ENCODE measurements at places on chromosomes 2 and 18.

- DNase-seq = no peak
These were observed 65.1 kb downstream of the SLC4A3 start for GRCh38 chr2:219692521-219692920.

- no peak for DNase-seq
These were observed 256.4 kb upstream of the NETO1 start for GRCh38 chr18:73124175-73124574.

GRCh38 chr2:121705390-121705789, 31.3 kb downstream of the NIFK start:
- DNase-seq = no peak

DNA sequence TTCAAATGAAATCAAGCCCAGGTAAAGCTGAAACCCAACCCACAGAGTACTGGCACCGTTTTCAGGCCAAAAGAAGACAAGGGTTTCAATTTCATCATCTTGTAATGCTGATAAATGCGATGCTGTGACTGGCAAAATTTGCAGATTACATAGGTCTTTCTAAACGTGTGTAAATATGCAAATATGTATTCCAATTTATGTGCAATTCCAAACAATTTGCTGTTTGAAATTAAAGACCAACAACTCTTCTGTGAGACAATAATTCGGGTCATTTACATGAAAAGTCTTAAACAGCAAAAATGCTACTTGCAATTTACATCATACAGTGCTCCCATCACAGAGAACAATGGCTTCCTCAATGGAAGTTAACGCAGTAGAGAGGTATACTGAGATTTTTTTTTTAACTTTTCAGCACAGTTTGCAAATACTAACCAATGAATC, 2.8 kb upstream of the ZNF532 start:
- no peak for DNase-seq

GRCh38 chr2:11478899-11479605, 13.1 kb upstream of the E2F6 start:
- DNase-seq = no peak

DNA sequence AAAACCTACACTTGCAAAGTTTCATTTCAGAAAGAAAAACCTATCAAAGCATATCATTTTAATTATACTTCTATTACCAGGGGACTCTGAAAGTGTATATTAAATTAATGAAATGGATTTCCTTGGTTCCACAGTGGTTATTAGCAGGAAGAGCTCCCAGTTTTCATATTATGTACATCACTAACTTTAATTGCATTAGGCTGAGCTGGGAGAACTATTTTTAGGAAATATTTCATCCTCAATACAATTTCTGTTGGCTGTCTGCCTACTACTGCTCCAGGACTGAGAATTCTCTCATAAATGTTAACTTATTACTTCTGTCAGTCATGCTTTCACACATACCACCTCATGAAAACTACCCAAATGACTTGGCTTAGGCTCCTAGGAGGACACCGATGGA, 301.4 kb downstream of the CMPK2 start:
- no peak for DNase-seq

- DNase-seq = no peak
These were observed 41.9 kb downstream of the SPTBN1 start for GRCh38 chr2:54497763-54498680.

GRCh38 chr2:24912523-24912922, 7.5 kb downstream of the ADCY3 start:
- DNase-seq = no peak

- no peak for DNase-seq
These were observed 43.6 kb downstream of the LYPD6B start for GRCh38 chr2:149082079-149082478.

- no peak for DNase-seq
These were observed 2005.9 kb upstream of the CELF4 start for GRCh38 chr18:39571511-39571910.

GRCh38 chr2:217482056-217482710, 520.6 kb downstream of the TNS1 start:
- no peak for DNase-seq

- DNase-seq = no peak
These were observed 15.4 kb upstream of the FAM124B start for GRCh38 chr2:224417361-224417729.

- no peak for DNase-seq
These were observed 593 bp downstream of the SP140L start for GRCh38 chr2:230327418-230328154.

- DNase-seq = no peak
These were observed 109.0 kb upstream of the ALK start for GRCh38 chr2:30030361-30030760.

DNA sequence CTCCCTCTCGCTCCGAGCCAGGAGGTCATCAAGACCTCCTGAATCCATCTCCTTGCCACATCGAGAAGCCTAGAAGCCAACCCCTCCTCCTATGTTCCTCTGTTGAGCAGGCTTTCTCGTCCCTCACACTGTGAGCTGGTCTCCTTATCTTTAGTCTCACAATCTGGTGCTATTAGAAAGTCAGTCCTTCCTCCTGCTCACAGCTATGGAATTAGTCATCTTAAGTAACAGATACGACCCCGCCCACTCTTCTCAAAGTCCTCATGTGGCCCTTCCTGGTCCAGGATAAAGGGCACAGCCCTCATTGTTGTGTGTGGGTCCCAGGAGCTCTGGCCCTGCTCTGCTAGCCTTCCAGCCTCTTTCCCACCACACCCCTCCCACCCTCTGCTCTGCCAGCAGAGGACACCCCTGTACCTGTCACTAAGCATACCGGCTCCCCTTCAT, 41.4 kb upstream of the TRIB2 start:
- no peak for DNase-seq

DNA sequence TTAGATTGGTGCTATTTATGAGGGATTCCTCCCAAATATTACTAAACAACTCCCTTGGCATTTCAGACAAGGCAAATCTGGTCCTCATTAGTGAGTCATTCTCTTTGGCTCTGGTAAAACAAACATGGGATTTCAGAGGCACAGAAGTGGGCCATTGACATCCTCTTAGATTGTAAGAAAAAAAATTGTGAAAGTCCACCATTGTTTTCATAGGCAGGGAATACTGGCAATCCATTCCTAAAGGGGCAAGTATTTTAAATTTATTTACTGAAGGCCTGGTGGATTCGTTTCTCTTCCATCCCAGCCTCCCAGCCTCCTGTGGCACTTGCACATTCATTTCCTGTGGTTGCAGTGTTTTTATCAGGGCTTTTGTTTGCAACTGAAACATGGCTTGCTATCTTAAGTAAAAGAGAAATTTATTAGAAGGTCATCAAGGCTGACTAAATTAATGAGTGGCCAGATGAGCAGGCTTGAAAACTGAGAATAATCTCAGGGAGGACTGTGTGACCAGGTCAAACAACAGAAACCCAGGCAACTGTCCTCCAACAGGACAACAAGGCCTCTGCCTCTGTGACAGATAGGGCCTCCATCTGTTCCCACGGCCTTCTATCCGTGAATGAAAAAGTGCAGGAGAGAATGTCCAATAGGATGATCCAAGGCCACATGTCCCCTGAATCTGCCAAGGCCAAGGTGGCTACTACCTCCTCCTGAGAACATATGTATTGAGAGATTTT, 23.1 kb upstream of the TNFAIP6 start:
- DNase-seq = no peak

- DNase-seq = no peak
These were observed 57.6 kb downstream of the APOB start for GRCh38 chr2:20986024-20986939.

GRCh38 chr2:231604685-231605606, 12.3 kb downstream of the TEX44 start:
- peak; percentile 93 for DNase-seq

DNA sequence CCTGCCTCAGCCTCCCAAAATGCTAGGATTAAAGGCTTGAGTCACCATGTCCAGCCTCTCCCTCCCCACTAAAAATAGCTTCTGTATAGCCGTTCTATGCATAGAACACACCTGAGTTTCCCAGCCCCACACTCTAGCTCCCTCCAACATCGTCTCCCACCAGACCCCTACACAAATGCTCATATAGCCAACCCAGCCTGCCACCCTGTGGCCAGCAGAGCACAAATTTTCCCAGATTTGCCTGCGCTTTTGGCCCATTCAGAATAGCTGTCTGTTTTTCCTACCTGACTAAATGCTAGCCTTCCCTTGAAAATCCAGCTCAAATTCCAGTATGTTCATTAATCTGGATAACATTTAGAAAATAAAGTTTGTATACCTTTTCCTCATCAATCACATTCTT, 22.8 kb downstream of the TRABD2A start:
- DNase-seq = no peak

GRCh38 chr18:12839057-12839525, 44.9 kb downstream of the PTPN2 start:
- DNase-seq = no peak

- DNase-seq = no peak
These were observed 3.6 kb upstream of the MYOM1 start for GRCh38 chr18:3223356-3223755.

GRCh38 chr18:59202258-59202820, 17.6 kb upstream of the GRP start:
- no peak for DNase-seq

- DNase-seq = no peak
These were observed 247.8 kb upstream of the HDAC4 start for GRCh38 chr2:239648607-239649006.

- no peak for DNase-seq
These were observed 366.4 kb upstream of the CDH20 start for GRCh38 chr18:60966876-60967275.

- peak; percentile 15 for DNase-seq
These were observed 132.8 kb downstream of the ARHGAP15 start for GRCh38 chr2:143261986-143262385.

- no peak for DNase-seq
These were observed 30.0 kb downstream of the ZNF638 start for GRCh38 chr2:71361631-71362030.

GRCh38 chr2:1101982-1102590, 151.4 kb downstream of the SNTG2 start:
- no peak for DNase-seq

GRCh38 chr2:227643990-227644551, 22.5 kb upstream of the SCYGR5 start:
- DNase-seq = no peak

- no peak for DNase-seq
These were observed 54.3 kb downstream of the HAUS1 start for GRCh38 chr18:46158499-46158898.

GRCh38 chr2:8840475-8841091, 3.2 kb upstream of the KIDINS220 start:
- DNase-seq = no peak

- no peak for DNase-seq
These were observed 144.7 kb downstream of the SLC4A3 start for GRCh38 chr2:219772103-219772635.

DNA sequence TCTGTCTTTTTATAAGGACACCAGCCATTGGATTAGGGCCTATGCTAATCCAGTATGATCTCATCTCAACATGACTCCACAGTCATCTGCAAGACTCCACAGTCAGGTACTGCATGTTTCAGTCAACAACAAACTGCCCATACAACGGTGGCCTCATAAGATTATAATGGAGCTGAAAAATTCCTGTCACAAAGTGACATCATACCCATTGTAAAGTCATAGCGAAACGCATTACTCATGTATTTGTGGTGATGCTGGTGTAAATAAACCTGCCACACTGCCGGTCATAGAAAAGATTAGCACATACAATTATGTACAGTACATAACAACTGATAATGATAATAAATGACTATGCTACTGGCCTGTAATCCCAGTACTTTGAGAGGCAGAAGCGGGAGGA, 102.2 kb downstream of the TEX51 start:
- no peak for DNase-seq

- DNase-seq = no peak
These were observed 72.2 kb downstream of the ADAM23 start for GRCh38 chr2:206515580-206515979.

DNA sequence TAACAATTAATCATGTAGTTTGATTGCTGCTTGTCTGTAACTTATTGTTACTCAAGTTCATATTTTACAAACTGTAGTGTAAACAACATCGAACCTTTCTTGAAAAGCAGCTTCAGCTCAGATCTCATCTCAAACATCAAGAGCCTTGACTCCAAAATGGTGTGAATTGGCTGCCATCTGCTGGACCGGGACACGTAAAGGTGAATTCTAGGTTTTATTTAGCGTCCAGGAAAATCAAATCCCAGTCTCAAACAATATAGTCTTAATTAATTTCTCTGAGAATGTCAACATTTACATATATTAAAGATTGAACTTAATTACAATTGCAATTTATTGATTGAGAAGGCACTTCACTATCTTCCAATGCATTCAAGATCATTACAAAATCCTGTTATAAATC, 453.0 kb downstream of the GALR1 start:
- DNase-seq = no peak

- DNase-seq = no peak
These were observed 282.0 kb upstream of the RND3 start for GRCh38 chr2:150769421-150769820.

DNA sequence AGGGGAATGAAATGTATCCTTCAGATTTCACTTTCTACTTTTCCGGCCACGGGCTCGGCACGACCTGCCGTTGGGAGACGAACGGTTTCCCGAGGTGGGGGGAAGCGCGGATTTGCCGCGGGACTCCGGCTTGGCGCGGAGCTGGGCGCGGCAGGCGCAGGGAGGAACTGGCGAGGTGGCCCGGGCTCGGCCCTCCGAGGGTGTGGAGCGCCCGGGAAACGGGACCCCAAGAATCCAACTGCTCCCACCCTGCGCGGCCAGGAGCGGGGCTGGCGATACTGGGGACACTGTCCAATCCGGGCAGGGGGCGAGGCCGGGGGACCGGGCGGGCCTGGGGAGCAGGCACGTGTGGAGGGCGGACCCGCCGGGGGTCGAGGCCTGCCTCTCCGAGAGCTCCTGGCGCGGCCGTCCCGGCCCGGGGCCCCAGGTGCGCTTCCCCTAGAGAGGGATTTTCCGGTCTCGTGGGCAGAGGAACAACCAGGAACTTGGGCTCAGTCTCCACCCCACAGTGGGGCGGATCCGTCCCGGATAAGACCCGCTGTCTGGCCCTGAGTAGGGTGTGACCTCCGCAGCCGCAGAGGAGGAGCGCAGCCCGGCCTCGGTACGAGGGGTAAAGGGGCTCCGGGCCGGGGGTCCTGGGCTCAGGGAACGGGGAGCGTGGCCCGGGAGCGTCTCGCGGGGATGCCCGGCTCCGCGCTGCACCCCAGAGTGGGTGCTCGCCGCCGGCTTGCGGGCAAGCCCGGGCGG, at the start of gene ANXA4:
TSS of gene ANXA4 (plus strand) at position 560 of the 747 bp plus-strand sequence. CDS start 39,432 bp downstream, outside the sequence.
- peak; percentile 36 for DNase-seq

GRCh38 chr2:70834881-70835280, 735 bp downstream of the CD207 start:
- DNase-seq = no peak

DNA sequence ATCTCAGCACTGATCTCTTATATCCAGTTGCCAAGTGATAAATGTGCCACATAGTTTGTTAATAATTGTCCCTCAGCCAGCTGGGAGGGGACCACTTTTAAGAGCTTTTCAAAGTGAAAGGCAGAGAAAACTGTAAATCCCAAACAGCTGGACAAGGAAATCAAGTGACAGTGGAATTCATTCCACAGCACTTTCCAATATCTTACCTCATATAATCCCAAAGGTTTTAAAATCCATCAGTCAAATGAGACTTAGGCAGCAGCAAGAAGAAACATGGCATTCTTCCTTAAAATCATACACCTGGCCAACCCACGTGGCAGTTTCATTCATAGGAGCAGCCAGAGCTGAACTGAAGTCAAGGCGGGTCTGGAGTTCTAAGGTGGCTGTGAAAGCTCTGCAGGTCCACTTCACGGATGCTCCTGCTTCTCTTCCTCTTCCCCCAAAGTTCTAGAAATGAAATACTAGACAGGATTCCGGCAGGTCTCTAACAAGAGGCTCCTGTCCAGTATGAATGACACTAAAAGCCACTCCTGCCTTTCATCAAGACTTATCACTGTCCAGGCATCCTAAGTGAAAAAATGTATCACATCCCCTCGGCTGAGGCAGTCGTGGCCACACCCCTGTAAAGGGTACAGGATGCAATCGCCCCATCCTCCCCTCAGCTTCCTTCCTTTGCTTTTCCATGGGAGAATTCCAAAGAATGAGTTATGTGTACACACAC, 190.4 kb upstream of the STK17B start:
- DNase-seq = no peak

All from activated T-cell treated with anti-CD3 and anti-CD28 coated beads for 1 hour (primary cell).